Hematopoietic multipotent progenitor cell treated with erythropoietin and hydrocortisone succinate and interleukin-3 and kit ligand, for 6 days (in vitro differentiated cells): ENCODE measurements at places on chromosomes 13 and 19.

- peak; percentile 73 for DNase-seq
These were observed 62.1 kb downstream of the KLF2 start for GRCh38 chr19:16386619-16387240.

DNA sequence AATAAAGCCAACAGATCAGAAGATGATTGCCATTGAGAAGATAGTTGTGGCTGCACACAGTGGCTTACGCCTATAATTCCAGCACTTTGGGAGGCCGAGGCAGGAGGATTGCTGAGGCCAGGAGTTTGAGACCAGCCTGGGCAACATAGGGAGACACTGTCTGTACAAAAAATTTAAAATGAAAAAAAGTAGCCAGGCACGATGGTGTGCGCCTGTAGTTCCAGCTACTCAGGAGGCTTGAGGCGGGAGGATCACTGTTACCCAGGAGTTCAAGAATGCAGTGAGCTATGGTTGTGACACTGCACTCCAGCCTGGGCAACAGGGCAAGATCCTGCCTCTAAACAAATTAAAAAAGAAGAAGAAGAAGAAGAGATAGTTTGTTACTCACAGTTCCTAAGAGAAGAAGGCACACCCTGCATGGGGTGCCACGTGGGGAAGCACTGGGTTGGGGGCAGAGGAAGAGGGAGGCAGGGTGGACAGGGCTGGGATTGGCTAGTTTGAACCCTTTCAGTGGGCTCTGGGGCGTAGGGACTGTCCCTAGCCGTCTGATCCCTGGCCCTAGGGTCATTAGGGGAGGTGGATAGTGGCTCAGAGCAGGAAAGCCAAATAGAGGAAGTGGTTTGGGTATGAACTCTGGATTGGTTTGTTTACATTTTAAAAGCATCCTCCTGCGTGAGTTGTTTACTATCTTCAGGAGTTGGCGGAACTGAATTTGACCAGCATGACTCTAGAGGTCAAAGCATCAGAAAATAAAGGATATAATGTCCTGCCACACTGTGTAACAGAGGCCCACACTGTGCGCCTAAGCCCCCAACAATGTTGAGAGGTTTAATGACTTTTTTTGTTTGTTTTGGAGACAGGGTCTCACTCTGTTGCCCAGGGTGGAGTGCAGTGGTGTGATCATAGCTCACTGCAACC is 60.5 kb upstream of the MEDAG start:
- DNase-seq, result no peak

GRCh38 chr13:34350671-34351070 is 532.7 kb downstream of the RFC3 start:
- DNase-seq, result no peak

DNA sequence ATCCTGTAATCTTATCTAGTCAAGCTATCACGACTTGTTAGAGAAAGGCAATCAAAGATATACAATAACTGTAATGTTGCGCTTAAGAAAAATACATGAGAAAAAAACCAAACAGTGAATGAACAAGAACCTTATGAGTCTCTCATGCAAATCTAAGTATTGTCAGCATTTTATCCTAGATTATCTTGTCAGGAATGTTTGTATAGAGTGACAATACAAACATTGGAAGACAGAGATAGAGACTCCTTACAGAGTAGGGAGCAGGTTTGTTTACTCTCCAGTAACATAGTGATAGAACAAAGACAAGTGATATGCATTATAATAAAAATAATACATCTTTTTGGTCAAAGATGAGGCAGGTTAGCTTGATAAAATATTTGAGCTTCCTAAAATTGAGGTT is 444.8 kb downstream of the SLITRK5 start:
- DNase-seq, result no peak

DNA sequence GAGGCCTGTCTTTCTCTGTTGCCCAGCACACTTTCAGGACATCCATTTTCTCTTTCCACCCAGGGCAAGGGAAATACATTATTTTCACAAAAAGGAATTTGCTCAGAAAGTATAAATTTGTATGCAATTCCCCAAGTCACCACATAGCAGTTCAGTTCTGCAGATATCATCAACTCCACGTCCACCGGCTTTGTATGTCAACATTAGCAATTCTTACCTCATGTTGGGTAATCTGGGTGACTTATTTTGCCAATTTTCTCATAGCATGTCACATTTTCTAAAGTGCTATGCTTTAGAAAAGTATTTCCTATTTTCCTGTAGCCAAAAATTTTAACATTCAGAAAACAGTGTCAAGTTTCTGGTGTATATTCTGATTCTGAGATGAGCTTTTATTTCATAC is 501.8 kb downstream of the EFNB2 start:
- peak; percentile 5 for DNase-seq

DNA sequence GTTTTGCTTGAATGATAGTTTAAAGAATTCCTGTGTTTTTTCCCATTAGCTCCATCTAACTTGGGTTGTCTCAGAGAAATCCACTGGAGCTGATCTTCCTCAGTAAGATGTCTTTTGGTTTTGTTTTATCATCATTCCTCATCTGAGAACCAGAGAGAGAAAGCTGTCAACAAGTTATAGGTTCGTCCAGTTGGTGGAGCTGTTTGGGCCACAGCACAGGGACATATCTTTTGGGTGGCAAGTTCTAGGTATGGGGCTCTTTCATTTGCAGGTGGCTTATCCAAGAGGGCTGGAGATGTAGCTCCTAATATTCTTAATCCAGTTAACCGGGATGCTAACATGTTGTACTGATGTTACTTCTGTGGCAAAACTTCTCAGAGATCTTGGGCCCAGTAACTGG is 174.2 kb downstream of the KCNRG start:
- DNase-seq, result peak; percentile 18

DNA sequence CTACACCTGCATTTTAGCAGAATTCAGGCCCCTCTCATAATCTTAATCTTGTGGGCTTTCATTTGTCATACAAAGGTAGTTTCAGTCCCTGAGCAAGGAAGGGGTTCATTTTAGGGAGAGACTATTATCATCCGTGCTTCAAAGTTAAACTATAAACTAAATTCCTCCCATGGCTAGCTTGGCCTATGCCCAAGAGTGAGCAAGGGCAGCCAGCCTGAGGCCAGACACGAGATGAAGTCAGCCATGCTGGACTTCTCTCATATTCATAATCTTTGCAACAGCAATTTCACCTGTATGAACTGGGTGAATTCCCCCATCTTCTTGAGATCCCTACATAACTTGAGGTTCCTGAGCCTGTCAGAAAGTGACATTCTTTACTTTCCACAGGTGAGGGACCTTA is 13.0 kb downstream of the ERICH4 start:
- no peak for DNase-seq

DNA sequence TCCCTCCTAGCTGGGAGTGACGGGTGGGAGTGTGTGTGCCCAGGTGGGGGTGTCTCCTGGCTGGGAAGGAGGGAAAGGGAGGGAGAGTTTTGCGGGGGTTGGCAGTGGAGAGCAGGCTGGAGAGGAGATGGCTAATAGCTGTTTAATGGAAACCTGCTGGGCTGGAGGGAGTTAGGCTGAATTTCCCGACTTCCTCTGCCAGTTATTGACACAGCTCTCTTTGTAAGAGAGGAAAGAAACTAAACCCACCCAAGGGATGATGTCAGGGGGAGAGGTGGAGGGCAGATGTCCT is 10.2 kb upstream of the ILF3 start:
- DNase-seq, result no peak

DNA sequence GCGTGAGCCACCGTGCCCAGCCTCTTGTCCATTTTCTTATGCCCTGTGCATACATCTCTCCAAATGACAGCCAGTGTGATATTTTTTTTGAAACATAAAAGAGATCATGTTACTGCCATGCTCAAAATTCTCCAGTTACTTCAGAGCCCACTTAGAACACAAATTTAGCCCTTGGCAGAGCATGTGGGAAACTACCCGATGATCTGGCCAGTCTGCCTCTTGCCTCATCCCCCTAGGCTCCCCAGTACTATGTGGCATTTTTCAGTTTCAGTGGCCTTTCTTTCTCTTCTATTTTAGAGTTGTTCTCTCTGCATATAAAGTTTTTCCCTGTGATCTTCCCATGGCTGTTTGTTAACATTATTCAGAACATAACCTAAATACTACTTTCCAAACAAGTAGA is 323.0 kb downstream of the GPC5 start:
- no peak for DNase-seq

- DNase-seq, result no peak
These were observed 690.9 kb downstream of the SLITRK6 start for GRCh38 chr13:85108356-85108755.

DNA sequence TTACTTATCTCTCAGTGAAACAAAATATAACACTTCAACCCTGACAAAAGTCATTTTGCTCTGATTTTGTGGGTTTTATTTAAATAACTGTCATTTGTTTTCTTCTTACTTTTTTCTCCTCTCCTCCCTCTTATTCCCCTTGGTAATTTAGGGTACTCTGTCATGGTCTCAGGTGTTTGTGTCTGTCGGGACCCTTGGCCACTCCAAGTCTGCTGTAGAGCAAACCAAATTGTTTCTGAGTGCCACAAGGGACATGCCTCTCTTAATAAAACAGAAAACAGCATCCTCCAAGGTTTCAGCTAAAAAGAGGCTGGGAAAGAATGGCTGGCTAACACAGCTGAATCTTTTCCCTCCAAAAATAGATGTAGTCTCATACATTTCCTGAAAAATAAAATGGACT is 573.1 kb upstream of the KLF12 start:
- no peak for DNase-seq

DNA sequence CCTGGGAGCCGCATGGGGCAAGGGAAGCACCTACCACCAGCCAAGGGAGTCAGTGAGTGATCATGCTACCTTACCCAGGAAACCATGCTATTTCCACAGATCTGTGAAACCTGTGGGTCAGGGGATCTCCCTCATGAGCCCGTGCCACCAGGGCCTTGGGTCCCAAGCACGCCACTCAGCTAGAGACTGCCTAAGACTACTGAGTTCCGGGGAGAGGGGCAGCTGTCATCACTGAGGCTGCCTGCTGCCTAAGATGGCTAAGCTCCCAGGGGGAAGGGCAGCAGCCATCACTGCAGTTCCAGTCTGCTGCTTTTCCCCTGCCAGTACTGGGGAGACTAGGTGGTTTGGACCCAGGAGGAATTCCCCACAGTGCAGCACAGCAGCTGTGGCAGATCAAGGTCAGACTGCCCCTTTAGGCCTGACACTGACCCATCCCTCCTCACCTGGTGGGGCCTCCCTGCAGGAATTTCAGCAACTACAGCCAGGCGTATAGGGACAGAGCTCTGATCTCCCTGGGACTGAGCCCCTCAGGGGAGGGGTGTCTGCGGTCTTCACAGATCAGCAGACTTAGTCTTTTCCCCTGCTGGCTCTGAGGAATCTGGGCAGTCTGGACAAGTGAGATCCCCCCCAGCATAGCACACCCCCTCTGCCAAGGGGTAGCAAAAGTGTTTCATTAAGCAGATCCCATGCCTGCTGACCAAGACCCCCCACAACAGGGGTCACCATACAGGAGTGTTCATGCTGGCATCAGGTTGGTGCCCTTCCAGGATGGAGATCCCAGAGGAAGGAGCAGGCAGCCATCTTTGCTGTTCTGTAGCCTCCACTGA is 26.9 kb downstream of the VSTM2B start:
- DNase-seq, result no peak

- no peak for DNase-seq
These were observed 10.6 kb downstream of the CLC start for GRCh38 chr19:39727070-39727800.

DNA sequence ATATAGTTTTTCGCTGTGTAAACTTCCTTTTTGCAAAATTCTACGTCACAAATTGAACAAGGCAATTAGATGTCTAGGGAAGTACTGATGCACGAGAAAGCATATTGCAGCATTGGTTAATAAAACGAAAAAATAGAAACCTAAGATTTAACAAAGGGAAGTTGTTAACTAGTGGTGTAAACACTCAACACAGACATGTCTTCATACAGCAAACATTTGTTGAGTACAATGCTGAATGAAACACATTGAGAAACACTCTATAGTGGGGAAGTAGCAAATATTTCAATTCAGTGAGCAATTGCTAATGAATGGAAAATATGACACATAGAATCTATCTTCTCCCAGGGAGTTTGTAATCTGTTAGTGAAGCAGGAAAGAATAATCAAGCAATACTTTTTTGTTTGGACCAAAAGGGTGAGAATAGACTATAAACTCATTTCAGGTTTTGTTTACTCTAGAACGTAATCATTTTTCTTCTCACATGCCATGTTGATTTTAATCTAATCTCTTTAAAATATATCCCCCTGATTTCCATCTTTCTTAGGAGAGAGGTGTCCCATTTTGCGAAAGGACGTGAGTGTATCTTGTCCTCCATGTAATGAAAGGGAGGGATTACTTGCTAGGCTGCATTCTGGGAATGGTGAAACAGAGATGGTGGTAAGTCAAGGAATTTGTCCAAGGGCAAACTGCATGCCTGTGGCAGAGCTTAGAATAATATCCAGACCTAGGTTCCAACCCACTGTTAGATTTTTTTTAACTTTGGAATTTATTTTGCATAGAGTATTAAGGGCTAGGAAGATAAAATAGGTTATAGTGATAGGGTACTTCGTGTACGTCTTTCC is 1.7 kb upstream of the ANKRD10 start:
- DNase-seq, result peak; percentile 53

DNA sequence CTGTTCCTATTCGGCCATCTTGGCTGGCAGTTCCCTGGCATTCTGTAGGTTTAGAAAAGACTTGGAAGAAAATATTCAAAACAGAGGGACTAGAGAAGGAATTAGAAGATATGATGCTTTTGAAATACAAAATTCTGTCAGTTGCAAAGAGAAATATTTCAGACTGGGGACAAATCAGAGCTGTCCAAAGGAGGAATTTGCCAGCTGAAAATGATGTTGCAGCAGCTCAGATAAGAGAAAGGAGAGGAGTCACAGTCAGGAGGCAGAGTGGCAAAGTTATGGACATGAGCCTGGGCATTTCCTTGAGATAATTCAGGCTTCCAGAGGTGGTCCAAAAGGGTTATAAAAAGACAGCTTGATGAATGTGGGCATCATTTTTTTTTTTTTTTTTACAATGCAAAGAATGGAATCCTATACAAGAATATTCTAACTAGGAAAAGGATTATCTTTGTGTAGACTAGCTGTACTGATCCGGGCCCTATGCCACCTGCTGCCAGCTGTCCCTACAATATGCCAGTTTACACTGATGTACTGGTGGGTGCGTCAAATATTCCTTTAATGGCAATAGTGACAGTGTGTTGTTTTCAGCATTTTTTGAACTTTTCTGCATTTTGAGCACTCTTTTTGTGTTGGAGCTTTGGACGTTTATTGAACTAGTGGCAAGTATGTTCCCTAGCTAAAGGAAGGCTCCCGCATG is 31.8 kb upstream of the CBY2 start:
- no peak for DNase-seq

- DNase-seq, result no peak
These were observed 666 bp downstream of the BIVM start for GRCh38 chr13:102799426-102800144.

DNA sequence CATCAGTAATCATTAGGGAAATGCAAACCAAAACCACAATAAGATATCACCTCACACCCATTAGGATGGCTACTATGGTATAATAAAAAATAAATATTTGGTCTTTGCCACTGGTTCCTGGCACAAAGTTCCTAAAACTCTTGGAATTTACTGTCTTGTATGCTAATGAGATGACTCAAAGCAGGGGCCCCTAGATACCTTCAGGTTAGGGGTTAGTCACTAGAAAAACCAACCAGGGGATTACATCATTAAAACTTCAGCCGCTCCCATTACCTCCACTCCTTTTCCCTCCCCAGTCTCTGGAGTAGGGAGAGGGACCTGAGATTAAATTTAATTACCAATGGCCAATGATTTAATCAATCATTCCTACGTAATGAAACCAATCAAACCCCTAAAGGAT is 49.6 kb downstream of the THSD1 start:
- DNase-seq, result no peak

- DNase-seq, result no peak
These were observed 1467.3 kb upstream of the MIR17HG start for GRCh38 chr13:89880201-89880600.
